ENCODE measurements at places on chromosomes 4 and X.

DNA sequence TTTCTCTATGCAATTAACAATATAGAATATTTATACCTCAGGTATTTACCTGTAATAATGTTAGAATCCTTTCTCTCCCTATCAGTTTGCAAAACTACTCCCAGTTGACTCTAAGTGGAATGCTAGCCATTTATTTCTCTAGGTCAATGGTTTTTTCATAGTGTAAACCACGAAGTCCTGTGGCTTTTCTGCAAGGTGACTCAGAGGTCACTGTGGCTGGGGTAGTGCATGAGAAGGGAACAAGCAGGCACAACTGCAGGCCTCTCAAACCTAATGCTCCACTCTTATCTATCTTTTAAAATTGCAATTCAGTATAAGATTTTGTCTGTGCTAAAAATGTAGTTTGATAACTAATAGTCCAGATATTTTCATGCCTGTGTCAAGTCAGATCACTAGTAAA lies 159.4 kb downstream of the ANTXR2 start:
- DNase-seq = no peak

DNA sequence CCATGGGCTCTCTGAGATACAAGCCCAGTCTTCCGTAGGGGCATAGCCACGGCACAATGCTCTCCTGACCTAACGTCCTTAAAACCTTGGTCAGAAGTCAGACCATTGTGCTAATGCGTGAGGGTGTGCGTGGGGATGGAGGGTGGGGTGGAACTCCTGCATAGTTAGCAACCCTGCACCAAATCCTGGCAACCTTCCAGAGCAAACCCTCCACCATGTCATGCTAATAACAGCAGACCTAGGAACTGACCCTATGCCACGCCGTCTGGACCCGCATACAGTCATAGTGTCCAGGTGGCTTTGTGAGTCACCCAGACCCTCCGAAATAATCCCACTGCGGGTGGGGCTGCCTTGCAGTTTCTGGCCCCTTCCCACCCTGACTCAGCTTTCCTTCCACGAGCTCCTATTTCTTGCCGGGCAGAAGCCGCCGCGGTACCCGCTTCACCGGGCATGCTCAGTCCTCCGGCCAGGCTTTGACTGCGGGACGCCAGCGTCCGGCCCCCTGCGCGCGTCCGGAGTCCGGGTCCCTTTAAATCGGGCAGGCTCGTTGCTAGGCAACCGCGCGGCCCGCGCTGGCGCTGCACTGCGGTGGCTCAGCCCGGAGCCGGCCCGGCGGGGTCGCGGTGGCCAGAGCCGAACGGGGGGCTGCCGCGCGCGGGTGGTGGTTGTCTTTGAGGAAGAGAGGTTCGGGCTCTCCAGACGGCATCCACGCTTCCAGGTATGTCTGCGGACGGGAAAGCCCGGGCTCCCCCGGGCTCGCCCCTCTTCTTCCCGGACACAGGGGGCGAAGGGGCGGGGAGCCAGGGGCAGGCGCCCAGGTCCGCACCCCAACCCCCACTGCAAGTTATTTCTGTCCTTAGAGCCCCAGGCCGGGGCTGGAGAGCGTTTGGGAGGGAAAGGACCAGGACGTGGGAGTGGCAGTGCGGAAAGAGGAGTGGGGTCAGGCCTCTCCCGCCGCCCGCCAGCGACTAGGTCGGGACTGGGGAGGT lies at the start of gene CCDC160:
CCDC160 (plus strand) TSS at position 557 of the 989 bp plus-strand sequence. CDS start 7,619 bp downstream, outside the sequence.
- peak; percentile 7 for DNase-seq

GRCh38 chr4:5715357-5715756 lies 4.4 kb downstream of the EVC start:
- no peak for DNase-seq

GRCh38 chrX:46531442-46531841 lies 13.8 kb downstream of the ZNF674 start:
- DNase-seq = no peak

- DNase-seq = no peak
Measured at GRCh38 chr4:102563000-102563399, 61.8 kb downstream of the NFKB1 start.

GRCh38 chrX:46953137-46953527 lies 40.9 kb downstream of the JADE3 start:
- DNase-seq = no peak
